ENCODE measurements at places on chromosomes 2 and 18.

DNA sequence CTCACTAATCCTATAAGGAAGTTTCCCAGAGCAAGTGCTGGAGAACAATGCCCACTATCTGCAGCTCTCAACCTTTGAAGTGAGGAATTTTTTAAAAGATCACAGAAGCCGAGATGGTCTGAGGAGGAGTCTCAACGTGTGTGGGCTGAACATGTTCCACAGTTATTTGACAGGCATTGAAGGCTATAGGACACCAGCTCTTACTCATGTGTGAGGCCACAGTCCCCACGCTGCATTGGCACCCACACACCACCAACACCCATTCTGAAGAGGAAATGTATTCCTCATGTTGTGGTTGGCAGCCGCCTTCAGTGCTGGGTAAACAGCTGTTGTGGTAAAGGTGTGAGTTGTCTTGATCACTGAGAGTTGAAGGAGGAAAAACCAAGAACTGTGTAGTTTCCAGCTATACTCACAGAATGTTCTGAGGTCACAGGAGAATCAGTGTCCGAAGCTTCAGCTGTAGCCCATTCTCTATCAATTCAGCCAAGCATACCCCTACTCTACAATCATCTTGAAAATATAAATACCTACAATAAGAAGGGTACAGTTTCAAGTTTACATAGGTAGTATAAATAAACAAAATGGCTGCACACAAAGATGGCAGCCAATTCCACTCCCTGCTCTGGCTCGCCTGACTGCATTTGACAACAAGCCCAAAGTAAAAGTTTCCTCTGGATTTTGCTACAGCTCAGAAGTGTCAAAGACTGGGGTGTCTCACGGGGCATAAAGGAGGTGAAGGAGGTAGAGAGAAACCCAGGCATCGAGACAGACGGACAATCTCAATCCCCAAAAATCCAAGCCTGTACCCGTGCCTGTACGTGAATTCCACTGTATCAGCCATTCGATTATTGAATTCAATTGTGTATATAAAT, 12.1 kb downstream of the CD226 start:
- DNase-seq = no peak

DNA sequence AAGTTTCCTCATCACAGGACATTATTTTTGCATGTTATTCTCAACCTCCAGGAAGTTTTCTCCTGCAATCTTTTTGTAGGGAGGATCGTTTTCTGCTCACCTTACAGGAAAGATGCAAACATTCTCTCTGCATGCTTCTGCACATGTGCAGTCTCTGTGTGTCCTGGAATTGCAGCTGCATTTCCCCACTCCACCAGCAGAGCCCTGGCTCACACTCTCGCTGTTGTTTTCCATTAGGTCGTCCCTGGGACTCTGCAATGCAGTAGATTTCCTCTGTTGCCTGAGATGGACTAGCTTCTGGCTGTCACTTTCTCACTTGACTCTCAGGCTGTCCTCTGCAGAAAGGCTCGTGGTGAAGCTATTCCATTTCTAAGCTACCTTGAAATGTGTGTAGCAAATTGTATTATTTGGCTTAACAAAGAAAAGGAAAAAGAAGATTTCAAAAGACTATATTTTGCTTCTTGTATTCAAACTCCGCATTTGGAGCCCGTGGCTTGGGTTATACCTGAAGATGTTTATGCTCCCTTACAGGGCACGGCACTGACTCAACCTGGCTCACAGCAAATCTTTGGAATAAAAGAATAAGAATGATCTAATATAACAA, 346.7 kb downstream of the RAD51AP2 start:
- peak; percentile 13 for DNase-seq

- DNase-seq = no peak
Observed at GRCh38 chr2:239910851-239911640, 114.1 kb downstream of the NDUFA10 start.

DNA sequence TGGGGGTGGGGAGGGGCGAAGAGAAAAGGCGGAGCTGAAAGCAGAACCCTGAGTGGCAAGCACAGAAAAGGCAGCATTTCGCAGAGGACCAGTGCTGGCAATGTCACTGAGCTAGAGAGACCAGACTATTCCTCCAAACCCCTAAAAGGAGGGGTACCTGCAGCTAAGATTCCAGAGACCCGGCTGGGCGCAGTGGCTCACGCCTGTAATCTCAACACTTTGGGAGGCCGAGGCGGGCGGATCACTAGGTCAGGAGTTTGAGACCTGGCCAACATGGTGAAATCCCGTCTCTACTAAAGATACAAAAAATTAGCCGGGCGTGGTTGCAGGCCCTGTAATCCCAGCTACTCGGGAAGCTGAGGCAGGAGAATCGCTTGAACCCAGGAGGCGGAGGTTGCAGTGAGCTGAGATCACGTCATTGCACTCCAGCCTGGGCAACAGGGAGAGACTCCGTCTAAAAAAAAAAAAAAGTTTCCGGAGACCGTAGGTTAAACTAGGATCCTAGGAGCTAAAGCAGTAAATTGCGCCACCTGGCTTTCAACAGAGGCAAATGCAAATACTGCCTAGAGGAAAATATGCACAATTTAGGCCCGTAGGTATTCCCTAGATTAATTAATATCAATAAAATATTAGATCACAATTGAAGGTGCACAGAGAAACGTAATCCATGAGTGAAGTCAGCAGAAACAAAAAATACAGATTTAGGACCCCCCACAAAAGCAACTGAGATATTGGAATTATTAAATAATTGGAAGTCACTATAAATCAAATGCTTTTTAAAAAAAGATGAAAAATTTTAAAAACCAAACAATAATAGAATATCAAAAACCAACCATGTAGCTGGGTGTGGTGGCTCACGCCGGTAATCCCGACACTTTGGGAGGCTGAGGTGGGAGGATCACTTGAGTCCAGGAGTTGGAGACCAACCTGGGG, 4.9 kb downstream of the UCN start:
- peak; percentile 80 for DNase-seq

GRCh38 chr2:204258890-204259289, 286.4 kb upstream of the PARD3B start:
- no peak for DNase-seq

GRCh38 chr2:212811921-212812320, 273.3 kb upstream of the ERBB4 start:
- no peak for DNase-seq

DNA sequence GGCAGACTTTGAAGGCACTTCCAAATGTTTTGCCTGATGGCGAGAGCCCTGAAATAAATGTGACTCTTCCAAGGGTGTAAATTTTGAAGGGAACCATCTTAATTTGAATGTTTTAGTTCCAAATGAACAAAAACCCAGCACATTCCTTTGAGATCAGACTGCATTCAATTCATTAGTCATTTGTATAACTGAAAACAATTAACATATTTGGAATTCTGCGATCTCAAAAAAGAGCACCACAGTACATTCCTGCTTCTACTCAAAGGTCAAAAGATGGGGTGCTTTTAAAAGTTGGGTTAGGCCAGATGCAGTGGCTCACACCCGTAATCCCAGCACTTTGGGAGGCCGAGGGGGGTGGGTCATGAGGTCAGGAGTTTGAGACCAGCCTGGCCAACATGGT, 38.2 kb upstream of the CHRNA1 start:
- DNase-seq = no peak

GRCh38 chr18:55416791-55417190, 171.2 kb downstream of the TCF4 start:
- DNase-seq = no peak

DNA sequence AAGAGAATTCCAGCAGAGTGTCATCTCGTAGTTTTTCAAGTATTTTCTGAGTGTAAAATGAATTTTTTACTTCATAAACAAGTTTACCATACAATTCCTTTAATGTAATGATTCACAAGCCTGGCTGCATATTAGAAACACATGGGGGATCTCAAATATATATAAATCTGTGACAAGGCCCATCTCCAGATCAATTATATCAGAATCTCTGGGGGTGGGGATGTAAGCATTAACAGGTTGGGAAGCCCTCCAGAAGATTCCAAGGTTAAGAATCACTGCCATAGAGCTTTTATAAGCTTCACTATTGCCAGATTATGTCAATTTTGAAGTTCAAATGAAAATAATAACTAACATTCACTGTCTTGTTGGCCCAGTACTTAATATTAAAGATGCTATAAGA, 111.2 kb downstream of the BAZ2B start:
- no peak for DNase-seq

DNA sequence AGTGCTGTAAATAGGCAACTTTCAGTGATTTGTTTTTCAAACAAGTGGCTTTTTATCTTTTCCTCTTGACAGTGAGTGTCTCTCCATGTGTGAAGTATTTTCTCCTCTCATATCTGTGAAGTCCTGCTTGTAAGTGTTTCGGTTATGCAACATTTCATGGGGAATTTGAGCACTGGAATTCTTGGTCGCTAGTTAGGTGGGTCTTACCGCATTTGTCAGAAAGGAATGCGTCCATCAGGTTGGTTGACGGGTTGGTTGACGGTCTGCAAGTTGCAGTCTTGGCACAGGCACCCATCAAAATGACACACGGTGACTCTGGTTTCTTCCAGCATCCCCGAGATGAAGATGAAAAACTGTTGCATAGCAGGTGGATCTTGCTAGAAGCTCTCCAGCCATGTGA, 109.8 kb downstream of the AGAP1 start:
- DNase-seq = no peak

GRCh38 chr2:127083819-127084503, 23.0 kb downstream of the BIN1 start:
- peak; percentile 98 for DNase-seq

DNA sequence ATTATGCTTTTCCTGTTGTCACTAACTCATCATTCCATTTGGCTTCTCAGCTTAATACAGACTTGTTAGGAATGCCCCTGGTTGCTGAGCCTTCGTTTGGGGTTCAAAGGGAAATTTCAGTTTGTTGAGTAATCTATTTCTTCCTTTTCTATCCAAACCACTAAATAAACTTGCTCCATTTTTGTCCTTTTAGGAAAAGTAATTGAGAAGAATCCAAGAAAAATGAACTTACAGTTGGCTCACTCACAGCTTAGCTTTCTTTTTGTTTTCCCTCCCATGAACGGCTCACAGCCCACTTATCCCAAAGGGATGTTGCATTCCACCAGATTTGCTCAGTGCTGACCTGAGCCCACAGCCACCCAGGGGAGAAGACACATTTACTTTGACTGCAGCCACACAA, 73.9 kb downstream of the SOX11 start:
- DNase-seq = no peak

DNA sequence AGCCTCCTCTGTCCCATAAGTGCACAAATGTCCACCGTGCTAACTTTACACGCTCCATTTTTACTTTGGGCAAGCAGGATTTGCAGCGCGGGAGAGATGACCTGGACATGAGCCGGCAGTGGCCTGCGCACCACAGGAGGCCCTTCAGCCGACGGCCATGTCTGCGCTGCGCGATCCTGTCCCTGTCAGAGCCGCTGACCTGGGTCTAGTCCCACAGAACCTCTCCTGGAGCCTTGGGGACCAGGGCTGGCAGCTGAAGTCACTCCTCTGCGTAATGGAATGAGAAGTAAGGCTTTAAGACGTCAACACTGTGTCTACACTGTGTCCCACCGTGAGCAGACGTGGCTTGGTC, 29.6 kb downstream of the ADI1 start:
- DNase-seq = no peak

DNA sequence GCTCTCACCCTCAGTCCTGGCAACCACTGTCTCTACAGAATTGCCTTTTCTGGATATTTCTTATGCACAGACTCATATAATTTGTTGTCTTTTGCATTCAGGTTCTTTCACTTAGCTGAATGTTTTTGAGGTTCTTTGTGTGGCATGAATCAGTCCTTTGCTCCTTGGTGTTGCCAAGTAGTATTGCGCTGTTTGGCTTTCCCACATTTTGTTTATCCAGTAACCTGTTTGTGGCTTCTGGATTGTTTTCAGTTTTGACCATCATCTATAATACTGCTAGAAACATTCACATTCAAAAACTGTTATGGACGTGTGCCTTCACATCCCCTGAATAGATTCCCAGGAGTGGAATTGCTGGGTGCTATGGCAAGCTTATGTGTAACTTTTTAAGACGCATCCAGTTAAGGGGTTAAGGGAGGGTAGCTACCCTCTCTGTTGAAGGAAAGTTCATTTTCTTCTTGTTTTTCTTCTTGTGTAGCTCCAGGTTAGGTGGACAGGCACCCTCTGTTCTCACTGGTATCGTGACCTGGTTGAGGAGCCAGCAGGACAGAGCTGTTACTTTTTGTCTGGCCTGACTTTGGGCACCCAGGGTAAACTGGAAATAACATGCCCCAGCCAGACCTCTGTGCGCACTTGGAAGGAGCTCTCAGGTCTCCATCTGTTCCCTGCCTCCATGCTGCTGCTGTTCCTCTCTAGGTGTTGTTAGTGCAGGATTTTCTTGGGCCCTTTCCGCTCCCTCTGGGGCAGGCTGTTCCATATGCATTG, 29.6 kb downstream of the ARHGAP25 start:
- no peak for DNase-seq

- no peak for DNase-seq
Observed at GRCh38 chr2:1478311-1479305, 65.3 kb downstream of the TPO start.

GRCh38 chr2:236338495-236339184, 74.4 kb upstream of the ASB18 start:
- peak; percentile 33 for DNase-seq

DNA sequence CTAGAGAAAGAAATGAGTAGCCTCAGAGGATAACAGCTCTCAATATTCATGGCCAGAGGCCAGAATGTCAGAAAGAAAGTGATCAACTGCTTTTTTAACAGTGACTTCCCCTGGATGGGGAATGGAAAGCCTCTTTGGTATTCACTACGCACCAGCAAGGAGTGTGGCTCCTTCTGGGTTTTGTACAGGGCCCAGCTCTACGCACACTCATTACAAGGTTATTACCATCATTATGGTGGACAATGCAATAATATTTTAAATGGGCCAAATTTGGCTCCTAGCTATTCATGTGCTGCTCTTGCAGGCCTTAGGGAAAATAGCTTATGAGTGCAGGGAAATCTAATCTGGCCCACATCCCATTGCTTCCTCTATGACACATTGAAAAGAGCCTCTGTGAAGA, 1149.5 kb upstream of the FANCL start:
- no peak for DNase-seq

DNA sequence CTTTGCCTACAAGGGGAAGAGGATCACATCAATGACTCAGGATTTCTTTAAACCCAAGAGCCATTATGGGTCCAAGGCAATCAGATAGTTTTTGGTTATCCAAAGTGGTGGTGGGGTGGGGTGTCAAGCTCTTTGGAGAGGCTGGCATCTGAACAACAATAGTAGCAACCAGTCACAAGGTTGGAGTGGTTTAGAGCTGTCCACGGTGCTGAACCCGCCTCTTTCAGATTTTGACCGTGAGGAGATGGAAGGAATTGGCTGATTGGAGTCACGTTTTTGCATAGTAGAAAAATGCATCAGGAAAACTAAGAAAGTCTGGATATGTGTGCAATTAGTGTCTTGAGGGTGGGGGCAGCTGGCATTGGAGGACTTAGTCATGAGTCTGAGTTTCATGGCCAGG, 159.9 kb downstream of the LOXHD1 start:
- peak; percentile 29 for DNase-seq

DNA sequence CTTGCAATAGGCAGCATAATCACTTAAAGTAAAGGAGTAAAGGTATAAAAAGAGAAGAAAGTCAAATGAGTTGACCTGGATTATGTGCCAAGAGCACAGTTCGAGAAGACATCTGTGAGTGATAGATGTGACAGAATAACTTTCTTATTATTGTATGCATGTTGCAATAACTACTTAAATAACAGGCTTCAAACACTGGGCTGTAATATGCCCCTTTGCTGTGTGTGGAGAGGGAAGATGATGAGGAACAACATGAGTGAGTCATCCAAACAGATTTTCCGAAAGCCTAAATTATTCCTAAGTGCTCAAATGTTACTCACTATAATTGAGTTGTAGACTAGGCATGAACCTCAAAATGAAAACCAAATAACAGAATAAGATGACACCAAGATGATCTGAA, 328.1 kb downstream of the EXOC6B start:
- DNase-seq = no peak

- peak; percentile 85 for DNase-seq
Observed at GRCh38 chr2:31401580-31401979, 13.0 kb downstream of the XDH start.

Measured in fibroblast of pulmonary artery (primary cell).